ENCODE measurements at places on chromosomes 1 and 21.

GRCh38 chr1:180815188-180815587, 97.5 kb upstream of the KIAA1614 start:
- DNase-seq: no peak

GRCh38 chr1:213446496-213446895, 395.5 kb downstream of the RPS6KC1 start:
- DNase-seq: no peak

GRCh38 chr1:98496256-98496995, 165.1 kb upstream of the SNX7 start:
- DNase-seq: no peak

DNA sequence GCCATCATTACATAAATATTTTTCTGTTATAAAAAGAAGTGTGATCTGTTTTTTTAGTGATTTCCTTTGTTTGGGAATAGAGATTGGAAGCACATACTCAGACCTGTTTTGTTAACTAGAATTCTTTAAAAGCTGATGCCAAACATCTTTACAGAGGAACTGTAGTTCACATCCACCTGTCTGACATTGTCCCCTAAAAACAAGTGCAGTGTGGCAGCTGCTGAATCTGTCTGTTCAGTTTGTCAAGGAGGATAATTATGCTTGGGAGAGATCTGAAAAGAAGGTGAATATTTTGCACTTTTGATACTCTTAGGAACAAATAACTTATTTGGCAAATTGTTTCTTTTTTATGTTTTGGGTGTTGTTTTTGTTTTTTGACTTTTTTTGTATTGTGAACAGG, 13.6 kb downstream of the AGMAT start:
- no peak for DNase-seq

GRCh38 chr1:59768792-59769735, 45.7 kb upstream of the HOOK1 start:
- no peak for DNase-seq

GRCh38 chr1:153796786-153797659, 21.8 kb downstream of the SLC27A3 start:
- DNase-seq: no peak

GRCh38 chr1:156692925-156693847, 12.2 kb downstream of the CRABP2 start:
- DNase-seq: peak; percentile 82

GRCh38 chr1:64335636-64336035, 132.2 kb downstream of the UBE2U start:
- DNase-seq: no peak

DNA sequence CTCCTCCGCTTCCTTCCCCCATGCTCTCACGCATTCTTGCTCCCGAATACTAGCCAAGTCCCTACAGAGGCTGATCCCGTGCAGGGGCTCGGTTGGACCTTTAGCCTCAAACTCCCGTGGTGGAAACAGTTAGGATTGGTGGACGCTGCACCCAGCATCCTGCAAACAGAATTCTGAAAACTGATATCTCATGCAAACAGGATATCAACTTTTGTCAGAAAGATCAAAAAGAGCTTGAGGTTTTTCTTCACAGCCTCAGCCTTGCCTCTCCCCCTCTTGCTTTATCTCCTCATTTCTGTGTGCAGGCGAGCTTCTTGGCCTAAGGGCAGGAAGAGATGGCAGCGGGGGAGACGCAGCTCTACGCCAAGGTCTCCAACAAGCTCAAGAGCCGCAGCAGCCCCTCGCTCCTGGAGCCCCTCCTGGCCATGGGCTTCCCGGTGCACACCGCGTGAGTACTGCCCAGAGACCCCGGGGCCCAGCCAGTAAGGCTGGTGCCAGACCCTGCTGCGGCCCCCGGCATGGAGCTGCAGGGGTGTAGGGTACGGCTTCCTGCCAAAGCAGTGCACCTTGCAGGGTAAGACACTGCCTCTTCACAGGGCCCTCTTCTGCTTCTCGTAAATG, at the start of gene UBASH3A:
TSS of gene UBASH3A (plus strand) at position 292 of the 621 bp plus-strand sequence. CDS start at position 336, 44 bp downstream.
- DNase-seq: no peak

DNA sequence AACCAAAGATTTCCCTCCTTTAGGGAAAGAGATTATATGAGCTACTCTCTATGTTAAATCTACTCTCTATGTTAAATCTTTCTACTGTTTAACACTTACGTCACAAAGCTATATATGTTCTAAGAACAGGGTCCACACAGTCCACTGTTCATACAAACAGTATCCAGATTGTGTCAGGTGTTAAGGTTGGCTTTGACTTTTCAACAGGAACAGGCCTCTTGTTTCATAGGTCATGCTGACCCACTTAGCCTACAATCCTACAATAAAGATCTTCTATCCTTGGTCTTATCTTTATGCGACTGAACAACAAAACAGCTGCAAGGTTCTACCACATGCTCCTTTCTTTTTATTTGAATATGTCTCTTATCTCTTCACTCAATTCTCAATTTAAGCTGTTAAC, 134.9 kb downstream of the LTN1 start:
- DNase-seq: no peak

GRCh38 chr1:75731881-75732280, 7.4 kb downstream of the ACADM start:
- DNase-seq: no peak

DNA sequence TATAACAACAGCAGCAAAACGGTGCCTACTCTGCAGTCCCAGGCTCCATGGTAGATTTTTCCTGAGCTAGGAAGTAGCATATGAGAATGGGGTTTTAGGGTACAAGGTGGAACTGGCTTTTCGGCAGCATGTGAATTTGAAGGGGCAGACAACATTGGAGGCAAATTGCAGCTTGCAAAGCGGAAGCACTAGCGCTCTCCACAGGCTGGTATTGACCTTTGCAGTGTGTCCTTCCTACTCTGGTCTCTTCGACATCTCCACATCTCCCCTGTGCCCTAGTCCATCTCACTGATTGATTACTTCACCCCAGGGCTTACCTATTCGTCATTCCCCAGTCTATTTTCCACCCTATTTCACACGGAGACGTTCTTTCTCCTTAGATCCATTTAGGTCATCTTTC, 13.0 kb downstream of the IGSF21 start:
- no peak for DNase-seq

GRCh38 chr21:41833497-41834115, 45.5 kb downstream of the PRDM15 start:
- no peak for DNase-seq

DNA sequence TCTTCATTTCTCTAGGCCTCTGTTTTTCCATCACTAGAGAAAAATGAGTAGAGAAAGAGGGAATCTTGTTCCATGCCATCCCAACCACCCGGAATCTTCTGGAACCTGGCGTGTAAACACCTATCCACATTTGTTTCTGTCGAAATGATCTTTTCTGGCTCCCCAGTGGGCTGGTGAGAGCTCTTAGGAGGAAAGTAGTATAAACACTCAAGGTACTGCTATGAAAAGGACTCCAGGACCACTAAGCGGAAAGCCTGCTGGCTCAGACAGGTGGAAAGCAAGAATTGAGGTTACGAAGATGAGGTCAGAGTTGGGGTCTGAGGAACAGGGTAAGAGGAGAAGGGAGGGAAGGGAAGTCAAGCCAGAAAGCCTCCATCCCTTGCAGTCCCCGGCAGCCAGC, 90.8 kb downstream of the PLXNA2 start:
- DNase-seq: no peak

DNA sequence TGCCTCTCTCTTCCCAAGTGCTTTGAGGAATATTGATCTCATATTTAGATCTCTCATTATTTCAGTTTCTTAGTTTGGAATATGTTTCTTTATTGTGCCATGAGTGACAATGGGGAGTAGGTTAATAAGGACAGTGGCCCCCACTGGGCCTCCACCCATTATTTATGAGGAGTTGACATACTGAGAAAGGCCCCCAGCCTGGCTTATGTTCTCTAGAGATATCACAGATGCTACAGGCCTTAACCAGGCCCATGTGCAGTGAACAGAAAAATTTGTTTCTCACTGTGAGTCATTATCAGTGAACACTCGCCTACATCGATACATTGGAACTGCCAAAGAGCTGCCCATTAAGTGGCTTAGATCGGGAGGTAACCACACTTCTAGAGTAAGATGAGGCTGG, 35.7 kb upstream of the SYT6 start:
- DNase-seq: no peak

GRCh38 chr1:116375887-116376728, 3.1 kb downstream of the ATP1A1 start:
- DNase-seq: no peak

- DNase-seq: no peak
These were observed 33.7 kb downstream of the GLUL start for GRCh38 chr1:182357913-182358312.

- no peak for DNase-seq
These were observed 81.0 kb upstream of the LRRC8D start for GRCh38 chr1:89739844-89740216.

DNA sequence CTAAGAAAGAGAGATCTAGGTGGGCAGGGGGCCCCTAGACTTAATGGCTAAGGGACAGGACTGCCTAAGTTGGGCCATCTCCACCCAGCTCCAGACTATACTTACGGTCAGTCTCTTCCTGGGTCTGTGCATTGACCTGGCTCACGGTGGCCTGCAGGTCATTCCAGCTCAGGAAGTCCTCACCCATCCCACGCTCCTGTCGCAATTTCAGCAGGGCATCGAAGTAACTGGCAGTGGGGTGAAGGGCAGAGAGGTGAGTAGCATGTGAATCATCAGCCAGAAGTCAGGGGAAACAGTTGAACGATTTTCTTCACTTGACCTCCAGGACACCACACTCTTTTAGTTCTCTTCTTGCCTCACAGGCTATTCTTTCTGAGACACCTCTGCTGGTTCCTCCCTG, 20.5 kb downstream of the IQGAP3 start:
- no peak for DNase-seq

GRCh38 chr1:152001631-152002584, 8.2 kb upstream of the S100A10 start:
- peak; percentile 67 for DNase-seq

GRCh38 chr1:85243372-85243771, 16.1 kb downstream of the C1orf52 start:
- DNase-seq: no peak

DNA sequence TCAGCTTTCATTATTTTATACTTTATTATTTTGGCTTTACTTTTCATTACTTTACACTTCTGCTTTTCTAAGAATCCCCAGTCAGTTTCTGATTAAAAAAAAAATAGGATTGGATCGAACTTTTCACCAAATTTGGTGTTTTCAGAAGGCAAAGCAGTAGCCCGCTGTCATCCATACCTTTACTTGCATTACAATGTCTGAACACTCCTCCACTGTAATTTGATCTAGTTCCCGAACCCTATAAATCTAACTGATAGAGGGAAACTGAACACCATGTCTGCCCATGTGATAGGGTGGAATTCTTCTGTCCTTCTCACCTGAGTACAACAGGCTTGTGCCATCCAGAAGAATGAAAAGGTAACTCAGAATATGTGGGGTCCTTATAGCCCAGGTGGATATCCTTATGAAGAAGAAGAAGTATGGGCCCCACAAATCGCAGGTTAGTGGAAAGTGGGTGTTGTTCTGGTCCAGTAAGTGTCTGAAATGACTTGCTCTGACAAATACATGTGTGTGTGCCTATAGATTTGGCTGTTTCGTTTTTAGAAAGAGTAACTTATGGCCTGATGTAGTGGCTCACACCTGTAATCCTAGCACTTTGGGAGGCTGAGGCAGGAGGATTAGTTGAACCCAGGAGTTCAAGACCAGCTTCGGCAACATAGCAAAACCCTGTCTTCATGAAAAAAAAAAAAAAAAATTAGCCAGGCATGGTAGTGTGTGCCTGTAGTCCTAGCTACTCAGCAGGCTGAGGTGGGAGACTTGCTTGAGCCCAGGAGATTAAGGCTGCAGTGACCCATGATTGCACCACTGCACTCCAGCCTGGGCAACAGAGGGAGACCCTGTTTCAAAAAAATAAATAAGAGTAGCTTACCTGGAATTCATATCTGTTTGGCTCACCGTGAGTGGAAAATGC, 26.6 kb upstream of the CDC14A start:
- no peak for DNase-seq

GRCh38 chr1:97886199-97886598, 34.6 kb downstream of the DPYD start:
- no peak for DNase-seq

DNA sequence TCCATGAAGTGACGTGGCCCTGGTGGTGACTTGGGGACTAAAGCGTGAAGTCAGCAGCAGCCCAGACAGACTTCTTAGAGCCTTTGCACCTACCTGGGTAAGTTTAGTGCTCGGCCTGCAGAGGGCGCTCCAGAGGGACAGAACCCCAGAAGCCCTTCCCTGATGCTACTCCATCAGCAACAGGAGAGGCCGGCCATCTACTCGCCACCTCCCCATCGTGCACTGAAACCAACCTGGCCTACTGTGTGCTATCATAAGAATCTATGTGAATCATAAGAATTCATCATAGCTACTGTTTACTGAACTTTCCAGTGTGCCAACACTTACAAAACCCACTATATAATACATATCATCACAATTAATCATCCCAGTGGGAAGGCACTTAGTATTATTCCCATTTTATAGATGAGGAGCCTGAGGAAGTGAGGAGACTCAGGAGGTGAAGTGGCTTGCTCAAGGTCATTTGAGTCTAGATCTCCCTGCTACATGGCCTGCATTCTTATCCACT, 7.9 kb upstream of the EDN2 start:
- no peak for DNase-seq

GRCh38 chr1:240618946-240619345, 7.0 kb upstream of the GREM2 start:
- no peak for DNase-seq

GRCh38 chr1:188022661-188023060, 1193.9 kb downstream of the PLA2G4A start:
- DNase-seq: no peak

- DNase-seq: no peak
These were observed 109.4 kb downstream of the UCHL5 start for GRCh38 chr1:192949783-192950182.

DNA sequence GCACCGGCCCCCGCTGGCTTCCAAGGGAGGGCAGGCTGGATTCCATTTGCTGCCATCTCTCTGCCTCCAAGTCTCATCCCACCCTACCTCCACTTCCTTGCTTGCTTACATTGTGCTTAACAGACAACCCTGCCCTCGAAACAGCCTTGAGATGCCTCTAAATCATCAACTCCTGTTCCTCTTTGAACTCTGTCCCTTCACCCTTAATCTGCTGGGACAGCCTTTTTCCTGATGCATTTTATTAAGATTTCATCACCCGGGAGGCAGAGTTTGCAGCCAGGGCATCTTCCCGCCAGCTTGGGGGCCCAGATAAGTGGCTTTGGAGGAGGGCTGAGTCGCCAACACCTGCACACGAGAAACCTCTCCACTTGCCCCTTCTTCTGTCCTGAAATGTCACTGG, 192.5 kb downstream of the KAZN start:
- DNase-seq: no peak

DNA sequence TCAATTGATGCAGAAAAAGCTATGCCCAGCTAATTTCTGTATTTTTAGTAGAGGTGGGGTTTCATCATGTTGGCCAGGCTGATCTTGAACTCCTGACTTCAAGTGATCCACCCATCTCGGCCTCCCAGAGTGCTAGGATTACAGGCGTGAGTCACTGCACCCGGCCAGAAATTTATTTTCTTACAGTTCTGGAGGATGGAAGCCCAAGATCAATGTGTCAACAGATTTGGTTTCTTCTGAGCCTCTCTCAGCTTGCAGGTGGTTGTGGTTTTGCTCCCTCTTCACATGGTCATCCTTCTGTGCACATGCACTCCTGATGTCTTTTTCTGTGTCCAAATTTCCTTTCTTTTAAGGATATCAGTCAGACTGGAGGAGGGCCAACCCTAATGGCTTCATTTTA, 35.6 kb downstream of the SHCBP1L start:
- DNase-seq: no peak

GRCh38 chr1:27071049-27071416, 58.4 kb upstream of the TENT5B start:
- peak; percentile 64 for DNase-seq

- no peak for DNase-seq
These were observed 77.6 kb downstream of the DUSP10 start for GRCh38 chr1:221664253-221664652.

- no peak for DNase-seq
These were observed 4.3 kb downstream of the OSBPL9 start for GRCh38 chr1:51621161-51621560.
